ENCODE measurements at places on chromosomes 2 and 18. TPM values are rescaled to one million over a fixed set of nuclear protein-coding genes. Genes with fewer than 3 reads are reported as not detected.

DNA sequence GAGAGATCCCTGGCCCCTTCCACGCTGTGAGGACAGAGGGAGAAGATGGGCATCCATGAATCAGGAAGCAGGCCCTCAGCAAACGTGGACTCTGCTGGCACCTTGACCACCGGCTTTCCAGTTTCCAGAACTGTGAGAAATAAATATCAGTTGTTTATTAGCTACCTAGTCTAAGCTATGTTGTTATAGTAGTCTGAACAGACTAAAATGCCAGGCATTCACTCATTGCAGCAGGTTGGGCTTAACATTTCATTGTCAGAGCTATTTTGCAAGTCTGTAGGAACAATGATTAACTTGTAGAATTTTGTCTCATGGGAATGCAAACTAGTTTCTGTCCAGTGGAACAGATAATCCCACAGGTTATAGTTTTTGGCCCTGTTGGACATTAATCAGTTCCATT is 24.8 kb upstream of the TBC1D8 start:
- DNase-seq: no peak

PCBP1 gene
- 294 TPM for total RNA-seq

DNA sequence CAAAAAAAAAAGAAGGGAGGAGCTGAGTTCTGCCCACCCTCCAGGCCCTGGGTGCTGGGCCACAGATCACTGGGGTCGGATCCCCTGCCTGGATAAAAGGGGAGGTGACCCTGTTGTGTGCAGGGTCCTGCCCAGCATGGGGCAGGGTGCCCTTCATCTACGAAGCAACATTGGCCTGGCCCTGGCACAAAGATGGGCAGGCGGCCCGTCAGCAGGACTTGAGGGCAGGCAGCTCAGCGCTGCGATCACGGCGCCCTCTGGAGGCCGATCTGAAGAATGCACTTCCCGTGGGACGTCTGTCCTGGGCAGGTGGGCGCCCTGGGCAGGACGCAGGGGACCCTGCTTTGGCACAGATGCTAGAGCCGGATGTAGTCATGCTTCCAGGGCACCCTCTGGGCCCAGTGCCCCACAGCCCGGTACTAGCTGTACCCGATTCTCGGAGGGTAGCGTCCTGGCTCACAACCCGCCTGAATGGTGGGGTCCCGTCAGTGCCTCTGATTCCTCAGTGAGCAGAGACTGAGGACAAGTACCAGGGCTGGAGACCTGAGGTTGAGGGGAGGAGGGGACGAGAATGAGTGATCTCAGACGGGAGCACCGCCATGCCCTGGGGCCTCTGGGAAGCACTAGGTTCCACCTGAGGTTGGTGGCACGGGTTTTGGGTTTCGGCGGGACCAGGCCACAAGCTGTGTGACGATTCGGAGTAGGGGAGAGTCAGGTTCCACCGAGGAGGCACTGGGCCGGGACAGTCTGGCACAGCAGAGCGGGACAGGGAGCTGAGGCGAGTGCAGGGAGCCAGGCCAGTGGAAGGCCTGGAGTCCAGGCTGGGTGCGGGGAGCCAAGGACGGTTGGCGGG is 18.0 kb downstream of the ARID5A start:
- peak; percentile 72 for DNase-seq

MAP3K19 gene
- 2.1 TPM for total RNA-seq

- DNase-seq: no peak
Observed at GRCh38 chr2:33264766-33265165, 211.7 kb upstream of the RASGRP3 start.

PAPOLG gene
- total RNA-seq: 7.7 TPM

GRCh38 chr2:229714080-229714735 is at the start of gene DNER:
TSS of gene DNER (minus strand) at chr2:229714555. CDS start at chr2:229714423, 132 bp downstream.
- no peak for DNase-seq

DNA sequence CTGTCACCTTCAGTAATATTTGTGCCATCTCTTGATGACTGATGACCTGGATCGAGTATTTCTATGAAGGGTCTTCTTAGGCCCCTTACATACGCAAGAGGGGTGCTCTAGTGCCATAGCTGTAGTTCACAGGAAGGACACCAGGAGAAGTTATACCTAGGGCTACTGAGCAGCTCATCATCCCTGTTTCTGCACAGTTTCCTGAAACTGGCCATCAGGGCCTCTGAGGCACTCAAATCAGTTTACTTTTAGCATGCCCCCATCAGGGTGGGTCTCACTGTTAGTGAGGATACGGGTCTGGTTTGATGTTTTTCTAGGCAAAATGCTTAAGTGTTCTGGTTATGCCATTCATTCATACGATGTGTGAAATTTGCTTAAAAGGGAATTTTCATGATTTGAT is 20.0 kb upstream of the FBLN7 start:
- DNase-seq: no peak

DNA sequence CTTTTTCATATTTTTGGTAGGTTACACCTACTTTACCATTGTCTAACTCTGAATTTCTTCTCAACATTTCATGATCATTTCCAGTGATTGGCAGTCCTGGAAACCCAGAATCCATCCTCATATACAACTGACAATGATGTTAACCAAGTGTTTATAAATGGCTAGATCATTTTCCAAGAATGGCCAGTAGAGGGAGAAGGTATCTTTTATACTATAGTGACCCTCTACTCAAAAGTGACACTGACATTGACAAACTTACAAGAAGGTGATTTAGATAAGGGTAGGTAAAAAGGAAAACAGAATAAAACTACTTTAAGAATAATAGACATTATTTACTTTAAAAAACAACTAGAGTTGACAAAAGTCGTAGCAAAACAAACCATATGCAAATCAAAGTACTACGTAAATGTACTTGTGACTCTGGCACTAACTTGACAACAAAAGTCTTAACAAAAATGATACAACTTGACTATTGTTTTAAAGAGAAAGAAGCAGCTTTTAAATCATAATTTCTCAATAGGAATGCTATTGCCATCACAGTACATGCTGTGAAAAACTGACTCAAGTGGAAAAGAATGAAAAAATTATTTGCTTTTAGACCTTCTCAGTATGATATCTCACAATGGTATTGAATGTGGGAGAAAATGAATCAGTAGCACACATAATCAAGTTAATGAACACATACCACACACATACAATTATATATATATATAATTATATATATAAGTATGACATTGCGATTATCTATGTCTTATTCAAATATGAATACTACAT is 76.6 kb upstream of the GRB14 start:
- DNase-seq: no peak

KIAA2012 gene
- total RNA-seq: not detected

DNA sequence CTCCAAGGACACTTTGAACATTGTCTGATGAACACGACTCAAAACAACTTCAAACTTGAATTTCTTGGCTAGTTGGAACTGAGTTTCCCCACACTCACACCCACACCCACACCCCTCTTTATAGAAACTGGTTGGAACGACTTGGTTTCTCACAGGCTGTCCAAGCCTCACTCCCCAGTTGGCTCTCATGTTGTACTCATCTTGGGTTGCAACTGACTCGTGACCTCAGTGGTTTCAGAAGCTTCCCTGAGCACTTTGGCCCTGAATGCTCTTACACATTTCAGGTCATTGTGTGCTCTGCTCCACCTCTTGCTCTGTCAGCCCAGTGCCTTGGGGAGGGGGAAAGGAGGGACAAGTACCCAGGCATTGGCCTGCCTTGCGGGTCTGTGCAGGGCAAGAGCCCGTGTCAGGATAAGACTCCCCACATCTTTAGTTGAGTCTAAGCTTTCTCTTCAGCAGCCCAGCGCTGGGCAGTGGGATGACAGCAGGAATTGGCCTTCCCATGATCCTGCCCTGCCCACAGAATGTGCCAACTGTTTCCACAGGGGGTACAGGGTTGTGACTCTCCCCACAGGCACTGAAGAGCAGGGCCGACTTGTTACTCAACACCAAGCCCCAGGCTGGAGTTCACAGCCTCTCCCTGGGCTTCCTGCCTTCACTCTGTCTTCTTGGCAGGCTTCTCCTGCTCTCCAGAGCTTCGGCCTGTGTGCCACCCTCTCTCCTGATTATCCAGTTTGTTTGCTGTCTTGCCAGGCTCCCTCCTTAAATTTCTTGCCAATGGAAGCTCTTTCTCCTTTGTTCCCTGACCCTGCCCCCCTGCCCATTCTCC is 104.6 kb downstream of the RTN4 start:
- peak; percentile 45 for DNase-seq

- DNase-seq: no peak
Observed at GRCh38 chr2:101188683-101189405, 37.7 kb upstream of the TBC1D8 start.

DNA sequence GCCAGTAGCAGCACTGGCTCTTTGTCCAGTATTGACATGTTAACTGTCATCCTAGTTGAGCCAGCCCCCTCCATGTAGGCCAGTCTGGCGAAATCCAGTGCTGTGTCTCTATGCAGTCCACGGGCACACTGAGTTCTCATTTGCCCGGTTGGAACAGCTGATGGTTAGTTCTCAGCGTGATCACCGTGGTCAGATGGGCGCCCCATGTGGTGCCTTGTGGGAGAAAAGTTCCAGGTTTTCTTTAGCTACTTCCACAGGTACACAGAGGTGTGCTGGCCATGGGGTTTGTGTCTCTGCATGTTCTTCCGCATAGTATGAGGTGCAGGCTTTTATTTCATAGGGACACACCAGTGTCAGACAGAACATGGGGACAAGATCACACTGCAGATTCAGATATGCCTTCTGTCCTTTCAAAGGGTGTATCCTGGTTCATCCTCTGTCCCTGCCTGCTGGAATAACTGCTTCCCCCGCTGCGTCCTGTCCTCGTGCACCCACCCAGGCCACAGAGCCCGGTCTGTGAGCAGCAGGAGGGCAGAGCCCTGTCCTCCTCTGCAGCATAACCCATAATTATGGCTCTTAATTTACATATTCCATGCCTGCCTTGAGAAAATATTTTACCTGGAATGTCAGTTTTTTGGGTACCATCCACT is 334.1 kb downstream of the GBX2 start:
- DNase-seq: no peak

- DNase-seq: no peak
Observed at GRCh38 chr2:142270291-142270690, 139.5 kb upstream of the LRP1B start.

GRCh38 chr2:24452502-24452885 is 38.6 kb upstream of the NCOA1 start:
- DNase-seq: no peak

GRCh38 chr18:74351354-74351753 is 35.7 kb downstream of the C18orf63 start:
- no peak for DNase-seq

GRCh38 chr18:12290086-12290485 is 18.0 kb upstream of the TUBB6 start:
- DNase-seq: no peak

DNA sequence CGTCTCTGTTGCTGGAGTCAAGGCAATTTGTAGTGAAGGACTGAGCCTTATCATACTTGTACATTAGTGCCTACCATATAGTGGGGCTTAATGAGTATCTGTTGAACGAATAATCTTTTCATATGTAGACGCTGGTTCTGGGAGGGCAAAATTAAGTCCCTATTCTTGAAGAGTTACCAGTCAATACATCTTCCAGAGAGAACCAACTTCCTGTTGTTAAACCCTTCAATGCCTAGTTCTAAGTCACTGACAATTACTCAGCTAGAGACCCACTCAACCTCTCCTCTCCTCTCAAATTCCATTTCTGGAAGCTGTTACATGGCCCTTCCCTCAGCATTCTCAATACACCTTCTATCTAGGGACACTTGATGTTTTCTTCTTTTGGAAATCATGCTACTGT is 1.1 kb upstream of the MOB4 start:
- no peak for DNase-seq

Measured in uterus (tissue), 4 donors.